ENCODE measurements at places on chromosomes 5 and 9. TPM values are rescaled to one million over a fixed set of nuclear protein-coding genes. Genes with fewer than 3 reads are reported as not detected.

The NEK6 gene
- total RNA-seq: 50.0 TPM

The SLC4A9 gene
- total RNA-seq: not detected

The PLK2 gene
- 49.2 TPM for total RNA-seq

The SNCB gene
- 1.2 TPM for total RNA-seq

The C8G gene
- 0.94 TPM for total RNA-seq

The PFN3 gene
- not detected for total RNA-seq

Data from A549 treated with ZK216348 at 1 μM for 4 hours (cell line).